ENCODE measurements at places on chromosomes 6 and 20. TPM values are rescaled to one million over a fixed set of nuclear protein-coding genes. Genes with fewer than 3 reads are reported as not detected.

ZNF311 gene
- polyA plus RNA-seq: 4.7 TPM

GPR6 gene
- 7.3 TPM for polyA plus RNA-seq

CDH4 gene
- 32.0 TPM for polyA plus RNA-seq

SLC17A3 gene
- not detected for polyA plus RNA-seq

ACTR5 gene
- polyA plus RNA-seq: 23.3 TPM

BMP7 gene
- 3.6 TPM for polyA plus RNA-seq

LAMA2 gene
- 0.12 TPM for polyA plus RNA-seq

UTRN gene
- polyA plus RNA-seq: 9.6 TPM

STMND1 gene
- polyA plus RNA-seq: 0.59 TPM

LSM14B gene
- 207 TPM for polyA plus RNA-seq

TREM2 gene
- polyA plus RNA-seq: not detected

CLPSL1 gene
- not detected for polyA plus RNA-seq

ZKSCAN4 gene
- polyA plus RNA-seq: 8.3 TPM

All from neural cell (in vitro differentiated cells).